ENCODE measurements at places on chromosomes 7 and 10.
A peak's percentile ranks its signal among the peaks of the same experiment; 100 is the strongest.

DNA sequence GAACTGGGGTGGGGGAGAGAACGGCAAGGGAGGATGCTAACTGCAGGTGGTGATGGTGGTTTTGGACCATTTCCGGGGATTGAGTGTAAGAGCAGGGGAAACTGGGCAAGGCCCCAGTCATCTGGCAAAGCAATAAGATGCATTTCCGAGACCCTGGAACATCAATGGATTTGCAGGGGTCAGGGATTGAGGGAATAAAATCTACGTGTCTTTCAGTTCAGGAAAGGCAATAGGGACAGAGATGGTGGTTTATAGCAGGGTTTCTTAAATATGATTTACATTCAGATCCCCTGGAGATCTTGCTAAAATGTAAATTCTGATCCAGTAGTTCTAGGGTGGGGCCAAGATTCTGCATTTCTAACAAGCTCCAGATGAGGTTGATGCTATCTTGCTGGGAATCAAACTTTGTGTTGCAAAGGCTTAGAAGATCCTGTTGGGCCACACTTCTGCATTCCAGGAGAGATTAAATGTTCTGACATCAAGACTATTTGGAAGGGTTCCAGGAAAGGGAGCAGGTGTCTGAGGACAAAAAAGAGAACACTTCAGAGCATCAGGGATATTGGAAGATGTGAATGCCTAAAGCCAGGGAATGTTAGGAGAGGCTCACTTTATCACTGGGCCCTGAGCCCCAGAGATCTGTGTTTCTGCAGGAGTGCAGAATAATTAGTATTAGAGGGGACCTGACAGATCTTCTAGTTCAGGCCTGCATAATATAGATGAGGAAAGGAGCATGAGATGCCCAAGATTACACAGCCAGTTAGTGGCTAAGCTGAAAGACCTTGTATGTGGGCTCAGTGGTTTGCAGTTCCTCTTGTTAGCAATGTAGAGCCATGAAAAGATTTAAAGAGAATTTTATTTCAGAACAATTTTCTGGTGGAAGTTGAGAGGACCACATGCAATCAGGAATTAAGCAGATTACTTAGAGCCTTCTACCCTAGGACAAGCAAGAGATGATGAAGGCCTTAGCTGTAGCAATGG lies 32.4 kb downstream of the BLNK start:
- no peak for DNase-seq

DNA sequence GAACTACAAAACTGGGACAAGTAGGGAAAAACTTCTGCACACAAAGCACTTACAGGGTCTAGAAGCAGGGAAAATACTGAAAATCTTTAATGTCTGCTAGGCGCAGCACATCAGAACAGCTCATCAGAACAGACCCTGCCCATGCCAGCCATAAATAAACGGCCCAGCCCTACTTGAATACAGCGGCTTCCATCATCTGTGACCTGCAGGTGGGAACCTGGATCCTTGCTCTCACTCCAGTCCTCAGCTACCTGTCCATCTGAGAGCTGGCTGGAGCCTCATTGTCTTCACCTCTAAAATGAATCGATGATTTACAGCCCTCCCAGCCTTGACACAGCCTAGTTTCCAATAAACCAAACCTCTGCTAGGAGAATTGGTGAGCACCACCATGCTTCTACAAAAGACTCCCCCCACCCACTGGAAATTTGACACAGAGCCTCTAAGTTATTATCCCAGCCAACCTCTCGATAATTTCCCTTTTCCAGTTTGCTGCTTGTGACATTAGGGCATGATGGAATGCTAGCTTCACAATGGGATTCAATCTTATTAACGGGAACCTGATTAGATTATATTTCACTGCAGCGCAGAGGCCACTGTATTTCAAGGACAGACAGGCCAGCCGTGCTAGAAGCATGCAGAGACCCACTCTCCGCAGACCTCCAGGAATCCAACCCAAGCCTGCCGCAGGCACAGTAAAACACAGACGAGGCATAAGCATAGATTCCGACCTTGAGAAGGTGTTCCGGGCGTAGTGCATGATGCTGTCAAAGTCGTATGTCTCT lies 61.6 kb upstream of the OPALIN start:
- peak; percentile 73 for DNase-seq

GRCh38 chr10:53256623-53257022 lies 484.0 kb upstream of the MBL2 start:
- DNase-seq: no peak

GRCh38 chr7:95213809-95214492 lies 110.4 kb downstream of the PON1 start:
- DNase-seq: no peak

DNA sequence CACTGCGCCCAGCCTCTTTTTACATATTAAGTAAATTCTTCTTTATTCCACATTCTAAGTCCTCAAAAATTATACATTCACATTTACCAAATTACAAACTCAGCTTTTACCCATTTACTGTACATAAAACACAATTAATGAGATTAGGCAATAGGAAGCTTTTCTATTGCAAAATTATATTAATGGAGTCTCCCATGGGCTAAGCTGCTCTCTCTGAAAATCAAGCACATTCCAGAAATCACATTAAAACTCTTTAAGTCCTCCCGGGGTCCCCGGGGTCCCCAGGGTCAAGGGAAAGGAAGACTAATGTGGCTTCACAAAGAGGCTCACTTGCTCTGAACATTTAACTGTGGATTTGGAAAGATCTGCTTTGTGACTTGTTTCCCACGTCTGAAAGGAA lies 127.4 kb upstream of the KMT2E start:
- no peak for DNase-seq

All from SK-N-DZ (cell line).